Myocyte (in vitro differentiated cells): ENCODE measurements at places on chromosomes 6 and 20. TPM values are rescaled to one million over a fixed set of nuclear protein-coding genes. Genes with fewer than 3 reads are reported as not detected.

SYCP2 gene
- 0.57 and 0.78 TPM in 2 replicates for total RNA-seq

RAB32 gene
- 36.7 and 43.3 TPM in 2 replicates for total RNA-seq

GRCh38 chr6:162211022-162211421, 516.5 kb downstream of the PRKN start:
- no peak for DNase-seq

HRH3 gene
- 0.08 TPM in 1 of 2 replicates, not detected in the other for total RNA-seq

DNA sequence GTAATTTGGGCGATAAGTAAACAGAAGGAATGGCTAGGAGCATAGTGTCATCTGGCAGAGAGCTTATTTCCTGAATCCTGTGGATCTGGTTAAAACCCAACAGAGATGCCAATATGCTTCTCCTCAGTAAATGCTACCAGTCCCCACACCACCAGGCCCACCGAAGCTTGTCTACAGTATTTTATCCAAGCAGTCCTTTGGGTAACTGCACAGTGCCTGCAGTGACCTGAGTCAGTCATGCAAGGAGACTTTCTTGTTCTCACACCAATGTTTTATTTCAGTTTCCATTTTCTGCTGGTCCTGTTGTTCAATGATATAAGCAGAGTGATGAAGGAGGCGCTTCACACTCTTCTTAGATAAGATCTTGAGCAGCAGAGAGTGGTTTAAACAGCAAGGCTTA, 326.3 kb downstream of the RIMS1 start:
- no peak for DNase-seq

DNA sequence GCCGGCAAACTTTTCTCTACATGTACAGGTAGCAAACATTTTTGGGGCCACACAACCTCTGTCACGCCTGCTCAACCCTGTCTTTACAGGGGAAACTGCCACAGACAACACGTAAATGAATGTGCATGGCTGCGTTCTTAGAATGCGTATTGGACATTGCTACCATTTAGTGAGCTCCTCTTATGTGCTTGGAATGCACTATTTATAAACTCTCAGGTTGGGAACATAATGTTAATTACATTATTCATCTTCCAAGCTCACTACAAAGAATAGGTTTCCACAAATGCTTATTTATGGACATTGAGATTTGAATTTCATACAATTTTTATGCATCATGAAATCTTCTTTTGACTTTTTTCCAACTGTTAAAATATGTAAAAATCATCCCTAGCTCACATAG, 92.0 kb upstream of the RPS6KA2 start:
- no peak for DNase-seq

- DNase-seq = peak; percentile 74
Observed at GRCh38 chr6:84645563-84646266, 118.7 kb downstream of the TBX18 start.

GRCh38 chr6:15875797-15876196, 213.0 kb upstream of the DTNBP1 start:
- DNase-seq = no peak

CLPSL1 gene
- total RNA-seq = not detected in 2 replicates

DNA sequence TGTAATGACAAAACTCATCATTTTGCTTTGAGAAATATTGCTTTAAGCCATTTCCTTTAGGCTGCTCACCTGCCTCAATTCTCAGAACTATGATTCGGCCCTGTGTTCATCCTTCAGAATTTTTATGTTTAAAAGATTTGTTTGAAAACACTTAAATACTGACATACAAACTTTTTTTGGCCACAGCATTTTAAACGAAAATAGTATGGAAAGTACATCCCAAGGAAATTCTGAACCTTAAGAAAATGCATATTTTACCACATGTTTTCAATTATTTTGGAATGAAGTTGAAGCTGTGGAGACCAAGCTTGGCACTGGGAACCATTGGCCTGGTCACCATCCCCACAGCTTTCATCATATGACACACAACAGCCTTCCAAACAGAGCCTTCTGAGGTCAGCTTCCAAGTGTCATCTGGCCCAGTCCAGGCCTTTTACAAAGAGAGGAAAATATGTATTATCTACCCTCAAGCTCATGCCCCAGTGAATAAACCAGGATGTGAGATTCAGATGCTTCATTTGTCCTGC, 83.3 kb downstream of the SOD2 start:
- DNase-seq = peak; percentile 71

DNA sequence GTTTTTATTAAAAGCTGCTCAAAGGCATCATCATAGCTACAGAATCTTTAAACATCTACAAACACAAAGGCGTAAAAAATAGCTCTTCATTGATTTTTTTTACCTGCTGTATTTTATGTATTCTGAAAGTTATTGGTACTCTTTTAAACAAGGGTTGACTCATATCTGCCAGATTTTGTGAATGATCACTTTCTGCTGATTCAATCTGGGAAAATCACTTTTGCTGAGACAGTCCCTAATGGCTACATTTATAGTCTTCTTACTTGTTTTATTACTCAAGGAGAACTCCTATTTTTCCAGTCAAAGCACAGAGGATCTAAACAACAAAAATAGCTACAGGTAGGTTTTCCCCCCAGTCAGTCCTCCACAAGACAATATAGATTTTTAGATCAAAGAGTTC, 739.0 kb downstream of the CBLN4 start:
- DNase-seq = no peak

ESF1 gene
- total RNA-seq = 19.8 and 21.4 TPM in 2 replicates

- no peak for DNase-seq
Observed at GRCh38 chr6:157594292-157594691, 213.3 kb downstream of the ZDHHC14 start.

GRCh38 chr6:79717989-79718388, 86.9 kb downstream of the SH3BGRL2 start:
- DNase-seq = no peak

IRF4 gene
- total RNA-seq = not detected in 2 replicates

ECT2L gene
- not detected in 2 replicates for total RNA-seq
